ENCODE measurements at places on chromosomes 13 and 19.

- DNase-seq = no peak
These were observed 24.5 kb downstream of the PPP5C start for GRCh38 chr19:46371371-46371901.

DNA sequence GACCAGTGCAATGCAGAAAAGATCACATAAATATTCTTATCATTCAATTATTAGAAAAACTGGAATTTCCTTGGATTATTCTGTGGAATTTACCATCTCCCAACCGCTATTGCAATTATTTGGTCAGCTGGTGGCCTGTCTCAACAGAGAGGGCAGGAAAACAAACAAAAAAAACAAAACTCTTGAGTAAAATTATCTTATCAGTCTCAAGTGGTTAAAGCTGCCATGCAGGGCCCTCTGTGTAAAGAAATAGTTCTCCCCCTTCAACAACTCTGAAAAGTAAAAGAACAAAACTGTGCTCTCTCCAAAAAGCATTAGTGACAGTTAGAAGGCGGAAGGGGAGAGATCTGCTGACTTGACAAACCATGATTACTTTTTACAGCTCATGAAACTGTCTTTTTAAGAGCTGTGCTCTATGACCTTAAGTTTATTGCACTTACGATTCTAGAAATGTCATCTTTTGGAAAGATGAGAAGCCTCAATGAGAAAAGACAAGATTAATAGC lies 152.3 kb downstream of the DLEU7 start:
- DNase-seq = no peak

GRCh38 chr13:98252931-98253470 lies 75.9 kb upstream of the RNF113B start:
- peak; percentile 49 for DNase-seq

DNA sequence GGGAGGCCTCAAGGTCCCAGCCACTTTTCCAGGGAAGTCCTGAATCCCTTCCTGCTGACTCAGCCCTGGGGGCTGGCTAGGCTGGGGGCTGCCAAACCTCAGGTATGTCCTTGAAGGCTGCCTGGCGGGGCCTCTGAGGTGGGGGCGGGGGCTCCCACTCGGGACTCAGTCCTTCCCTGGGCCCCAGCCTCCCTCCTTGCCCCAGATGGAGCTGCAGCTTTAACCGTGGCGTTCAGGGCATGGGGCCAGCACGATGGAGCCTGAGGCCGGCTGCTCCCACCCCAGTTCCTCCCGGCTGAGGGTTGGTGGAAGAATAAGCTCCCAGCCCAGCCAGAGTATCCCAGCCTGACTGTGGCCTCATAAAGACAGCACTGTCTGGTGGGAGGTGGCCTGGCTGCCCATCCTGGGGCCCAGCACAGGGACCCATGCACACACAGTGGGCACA lies 12.4 kb downstream of the CILP2 start:
- peak; percentile 47 for DNase-seq

DNA sequence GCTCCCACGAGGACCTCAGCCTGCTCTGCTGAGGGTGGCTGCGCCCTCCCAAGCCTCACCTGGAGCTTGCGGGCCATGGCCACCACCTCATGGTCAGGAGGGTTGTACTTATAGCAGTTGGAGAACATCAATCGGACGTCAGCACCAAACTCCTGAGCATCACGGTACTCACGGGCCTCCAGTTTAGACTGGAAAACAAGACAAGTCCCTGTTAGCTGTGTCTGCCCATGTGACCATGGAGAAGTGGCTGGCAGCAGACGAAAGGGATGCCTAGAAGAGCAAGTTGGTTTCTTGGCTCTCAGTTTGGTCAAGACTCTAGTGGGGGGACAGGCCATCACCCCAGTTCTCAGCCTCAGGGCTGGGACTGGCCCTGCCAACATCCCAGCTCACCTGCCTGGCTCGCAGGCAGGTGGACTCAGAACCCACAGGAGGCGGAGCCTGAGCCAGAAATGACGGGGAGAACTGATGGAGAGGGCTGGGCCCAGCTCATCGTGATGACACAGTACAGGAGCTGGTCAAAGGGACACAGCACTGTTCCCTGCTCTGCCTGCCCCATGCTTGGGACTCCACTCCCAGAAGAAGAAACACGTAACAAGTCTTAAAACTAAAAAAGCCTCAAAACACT lies 31.2 kb upstream of the EPHX3 start:
- no peak for DNase-seq

DNA sequence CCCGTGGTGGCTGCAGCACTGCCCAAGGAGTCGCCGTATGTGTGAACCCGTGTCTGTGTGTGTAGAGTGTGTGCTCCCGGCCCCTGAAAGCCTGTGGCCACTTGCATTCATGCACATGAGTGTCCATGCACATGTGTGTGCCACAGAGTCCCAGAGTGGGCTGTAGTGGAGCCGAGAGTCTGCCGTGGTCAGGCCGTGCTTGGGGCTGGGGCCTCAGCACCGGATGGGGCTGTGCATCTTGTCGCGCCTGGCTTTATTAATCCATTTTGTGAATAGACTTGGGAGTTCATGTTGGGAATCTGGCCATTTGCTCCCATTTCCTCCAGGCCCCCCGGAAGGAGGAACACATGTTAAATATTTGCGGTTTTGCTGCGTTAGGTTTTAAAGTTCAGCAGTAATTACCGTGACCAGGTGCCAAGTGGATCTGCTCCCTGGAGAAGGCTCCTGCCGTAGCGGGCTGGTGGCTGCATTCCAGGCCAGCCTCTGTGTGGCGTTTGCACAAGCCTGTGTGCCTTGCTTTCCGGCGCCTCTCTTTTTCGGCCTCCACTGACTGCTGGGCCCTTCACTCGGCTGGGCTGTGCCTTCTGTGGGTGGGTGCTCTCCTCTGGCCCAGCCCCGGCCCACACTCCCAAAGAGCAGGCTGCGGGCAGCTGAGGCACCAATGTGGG lies 69.2 kb upstream of the KCTD15 start:
- no peak for DNase-seq

DNA sequence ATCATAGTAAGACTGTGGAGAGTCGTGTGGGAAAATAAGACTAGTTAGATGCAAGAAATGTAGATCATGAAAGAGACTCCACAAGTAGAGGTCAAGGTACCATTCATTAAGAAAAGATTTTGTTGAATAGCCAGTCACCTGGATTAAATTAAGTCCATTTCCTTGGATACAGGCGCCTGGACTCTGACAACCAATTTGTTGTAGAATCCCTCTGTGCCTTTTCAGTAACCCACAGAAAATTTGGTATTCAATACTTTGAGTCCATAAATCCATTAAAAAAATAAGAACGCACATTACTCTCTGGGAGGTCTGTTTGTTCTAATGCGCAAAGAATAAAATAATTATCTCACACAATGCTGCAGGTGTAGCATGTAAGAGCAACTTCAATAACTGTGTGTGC lies 469.4 kb downstream of the KLF12 start:
- DNase-seq = no peak

GRCh38 chr19:4508698-4509097 lies 9.6 kb downstream of the PLIN4 start:
- DNase-seq = peak; percentile 81

- DNase-seq = no peak
These were observed 450.7 kb downstream of the FOXO1 start for GRCh38 chr13:40215747-40216146.

GRCh38 chr13:57635541-57636085 lies 4.1 kb downstream of the PCDH17 start:
- no peak for DNase-seq

DNA sequence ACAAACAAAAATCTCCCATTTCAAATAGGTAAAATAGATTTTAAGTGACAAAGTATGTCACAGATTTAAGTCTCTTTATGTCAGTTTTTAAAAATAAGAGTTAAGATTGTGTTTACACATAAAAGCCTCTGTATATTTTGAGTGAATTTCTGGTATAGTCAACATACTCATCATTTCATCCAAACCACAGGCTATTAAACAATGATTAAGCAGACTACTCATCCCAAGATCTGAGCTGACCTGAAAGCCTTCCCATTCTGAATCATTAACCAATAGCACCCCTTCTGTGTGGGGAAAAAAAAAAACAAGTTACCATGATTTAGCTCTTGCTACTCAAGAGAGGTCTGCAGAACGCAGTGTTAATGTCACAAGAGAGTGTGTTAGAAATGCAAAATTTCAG lies 284.4 kb upstream of the NBEA start:
- DNase-seq = no peak

DNA sequence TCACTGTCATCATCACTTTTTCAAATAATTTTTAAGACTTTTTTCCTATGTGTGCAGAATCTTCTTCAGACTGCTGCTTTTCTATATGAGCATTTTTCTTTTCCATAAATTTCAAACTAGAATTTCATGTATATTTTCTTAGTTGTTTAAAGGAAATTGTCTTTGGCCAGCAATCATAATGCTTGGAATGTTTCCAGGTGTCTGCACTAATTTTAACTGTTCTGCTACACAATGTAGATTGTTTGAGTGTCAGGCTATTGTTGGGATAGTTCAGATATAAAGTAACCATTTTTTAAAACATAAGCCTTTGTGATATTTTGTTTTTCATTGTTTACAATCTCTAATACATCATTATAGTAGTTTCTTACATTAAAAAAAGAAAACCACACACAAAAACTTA lies 1418.5 kb downstream of the EFNB2 start:
- no peak for DNase-seq

DNA sequence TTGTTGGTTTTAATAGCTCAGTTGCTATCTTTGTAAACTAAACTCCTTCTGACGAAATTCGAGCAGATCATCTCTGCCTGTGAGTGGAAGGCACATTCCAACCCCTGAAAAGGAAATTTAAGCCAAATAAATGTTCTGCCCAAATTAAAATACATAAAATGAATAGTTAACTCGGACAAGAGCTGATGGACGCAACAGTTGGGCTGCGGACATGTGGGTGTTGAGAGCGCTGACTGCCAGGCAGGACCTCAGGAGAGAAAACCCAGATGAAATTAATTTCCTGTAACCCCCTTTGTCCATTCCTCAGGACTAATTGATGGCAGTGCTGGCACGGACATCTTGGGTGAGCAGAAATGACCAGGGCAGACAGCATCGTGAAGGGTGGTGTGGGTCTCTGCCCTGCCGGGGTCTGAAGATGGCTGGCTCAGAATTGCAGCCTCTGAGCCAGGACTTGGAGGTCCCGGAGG lies 86.5 kb downstream of the TSHZ3 start:
- no peak for DNase-seq

- no peak for DNase-seq
These were observed 71.9 kb upstream of the ZNF724 start for GRCh38 chr19:23321953-23322549.

DNA sequence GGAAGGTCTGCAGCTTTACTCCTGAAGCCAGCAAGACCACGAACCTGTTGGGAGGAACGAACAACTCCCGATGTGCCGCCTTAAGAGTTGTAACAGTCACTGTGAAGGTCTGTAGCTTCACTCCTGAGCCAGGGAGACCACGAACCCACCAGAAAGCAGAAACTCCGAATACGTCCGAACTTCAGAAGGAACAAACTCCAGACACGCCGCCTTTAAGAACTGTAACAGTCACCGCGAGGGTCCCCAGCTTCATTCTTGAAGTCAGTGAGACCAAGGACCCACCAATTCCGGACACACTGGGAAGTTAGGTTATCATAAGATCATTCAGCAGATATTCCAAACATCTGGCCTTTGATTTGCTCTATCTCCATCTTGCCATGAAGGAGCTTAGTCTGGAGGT lies 1623.0 kb downstream of the SLITRK1 start:
- no peak for DNase-seq

GRCh38 chr13:20272588-20273171 lies 40.6 kb upstream of the GJB6 start:
- DNase-seq = no peak

GRCh38 chr19:24033963-24034342 lies 53.0 kb upstream of the ZNF254 start:
- no peak for DNase-seq

GRCh38 chr13:52868190-52868589 lies 19.8 kb upstream of the PCDH8 start:
- no peak for DNase-seq

DNA sequence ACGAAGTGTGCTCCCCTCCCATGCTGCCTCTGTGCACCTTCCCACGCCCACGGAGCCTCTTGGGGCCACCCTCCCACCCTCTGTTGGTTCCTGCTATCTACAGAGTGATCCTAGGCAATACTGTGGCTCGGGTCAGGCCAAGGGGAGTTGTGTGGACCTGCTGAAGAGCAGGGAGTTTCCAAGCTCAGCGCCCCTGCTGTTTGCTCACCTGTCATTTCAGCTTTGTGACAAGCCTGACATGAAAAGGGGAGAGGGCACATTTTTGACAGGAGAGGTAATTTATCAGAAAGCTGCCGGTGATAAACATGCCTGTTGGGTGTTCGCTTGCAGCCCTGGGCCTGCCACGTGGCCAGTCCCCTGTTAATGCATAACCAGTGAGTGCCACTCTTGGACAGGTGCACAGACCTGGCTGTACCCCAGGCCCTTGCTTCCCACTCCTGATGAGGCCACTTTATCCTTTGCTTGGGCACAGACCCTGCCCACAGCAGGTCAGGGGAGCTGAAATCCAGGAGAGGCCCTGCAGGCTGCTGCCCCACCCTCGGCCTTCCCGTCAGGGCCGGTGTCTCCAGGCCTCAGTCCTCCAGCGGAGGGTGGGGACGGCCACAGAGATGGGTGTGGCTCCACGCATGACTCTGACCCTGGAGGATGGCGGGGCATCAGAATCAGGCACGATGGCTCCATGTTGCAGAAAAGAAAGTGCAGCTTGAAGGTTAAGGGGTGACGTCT lies 201.5 kb upstream of the GPR12 start:
- no peak for DNase-seq

- peak; percentile 82 for DNase-seq
These were observed 2.5 kb downstream of the ITM2B start for GRCh38 chr13:48235341-48236135.

GRCh38 chr19:41694831-41695635 lies 7.0 kb upstream of the CEACAM7 start:
- DNase-seq = no peak

GRCh38 chr19:45883881-45884681 lies 1.9 kb downstream of the IRF2BP1 start:
- peak; percentile 29 for DNase-seq

- no peak for DNase-seq
These were observed 30.5 kb downstream of the MLLT1 start for GRCh38 chr19:6249296-6249695.

DNA sequence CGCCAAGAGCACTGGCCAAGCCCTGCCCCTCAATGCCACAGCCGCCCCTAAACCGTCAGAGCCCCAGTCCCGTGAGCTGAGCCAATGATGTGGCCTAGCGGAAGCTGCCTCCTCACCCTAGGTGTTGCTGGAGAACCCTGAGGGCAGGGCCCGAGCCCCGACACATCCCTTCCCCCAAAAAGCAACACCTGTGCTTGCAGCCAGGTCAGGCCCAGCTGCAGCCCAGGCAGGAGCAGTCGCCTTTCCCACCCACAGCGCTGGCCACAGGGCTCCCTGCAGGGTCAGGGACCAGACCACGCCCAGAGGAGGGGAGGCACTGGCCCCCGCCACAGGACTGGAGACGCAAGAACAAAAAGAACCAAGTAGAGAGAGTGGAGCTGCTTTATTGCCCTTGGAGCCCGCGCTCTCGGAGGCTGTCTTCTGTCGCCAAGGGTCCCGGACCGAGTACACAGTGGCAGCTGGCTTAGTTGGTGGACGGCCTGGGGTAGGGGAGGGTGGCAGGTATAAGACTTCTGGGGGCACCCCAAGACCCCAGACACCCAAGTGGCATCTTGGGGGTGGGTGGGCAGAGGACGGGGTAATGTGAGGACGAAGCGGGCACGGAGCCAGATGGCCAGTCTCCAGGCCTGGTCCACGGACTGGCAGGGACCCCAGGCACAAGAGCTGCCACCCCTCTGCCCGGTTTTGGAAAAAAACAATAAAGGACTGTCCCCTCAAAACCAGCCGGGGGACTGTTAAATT lies 3.3 kb downstream of the P2RY11 start:
- peak; percentile 39 for DNase-seq

- no peak for DNase-seq
These were observed 6.1 kb upstream of the ADGRE5 start for GRCh38 chr19:14375055-14375581.

All from ELF-1 (cell line).